Pancreas (tissue), 10 donors: ENCODE measurements at places on chromosomes 12 and 14. TPM values are rescaled to one million over a fixed set of nuclear protein-coding genes. Genes with fewer than 3 reads are reported as not detected.

GRCh38 chr12:58745348-58746125 is 174.8 kb downstream of the LRIG3 start:
- DNase-seq = no peak
- no peaks in the 10 kb centered on the region for H3K36me3 ChIP-seq
- no peak overlapping the region for H3K4me3 ChIP-seq
- H3K4me1 ChIP-seq = no peaks in the 10 kb centered on the region
- no peaks in the 10 kb centered on the region for H3K27me3 ChIP-seq
- no peak overlapping the region for H3K27ac ChIP-seq

- H3K4me1 ChIP-seq = no peaks in the 10 kb centered on the region
- no peak overlapping the region for H3K4me3 ChIP-seq
- H3K27me3 ChIP-seq = no peaks in the 10 kb centered on the region
- no peak overlapping the region for H3K27ac ChIP-seq
Observed at GRCh38 chr12:100671396-100672074, 98.1 kb downstream of the GAS2L3 start.

- no peaks in the 10 kb centered on the region for H3K27me3 ChIP-seq
- no peaks in the 10 kb centered on the region for H3K36me3 ChIP-seq
- no peak for DNase-seq
Observed at GRCh38 chr12:121724925-121725324, 12.4 kb downstream of the TMEM120B start.

- no peak overlapping the region for H3K4me3 ChIP-seq
- no peaks in the 10 kb centered on the region for H3K4me1 ChIP-seq
- no peak for DNase-seq
- H3K36me3 ChIP-seq = no peaks in the 10 kb centered on the region
- no peaks in the 10 kb centered on the region for H3K27me3 ChIP-seq
Observed at GRCh38 chr12:8596561-8596960, 16.1 kb downstream of the AICDA start.

SERPINA3 gene
- polyA plus RNA-seq = 2,934 TPM

GRCh38 chr12:29566441-29566840 is 69.0 kb upstream of the OVCH1 start:
- H3K4me1 ChIP-seq = no peaks in the 10 kb centered on the region
- no peaks in the 10 kb centered on the region for H3K27me3 ChIP-seq
- H3K36me3 ChIP-seq = no peaks in the 10 kb centered on the region
- H3K27ac ChIP-seq = no peak overlapping the region

- H3K27ac ChIP-seq = no peak overlapping the region
- no peaks in the 10 kb centered on the region for H3K27me3 ChIP-seq
- no peak overlapping the region for H3K4me3 ChIP-seq
Observed at GRCh38 chr14:96105926-96106441, 66.8 kb downstream of the C14orf132 start.

GRCh38 chr14:105268736-105269354 is 20.5 kb downstream of the BTBD6 start:
- no peak overlapping the region for H3K4me3 ChIP-seq
- no peaks in the 10 kb centered on the region for H3K36me3 ChIP-seq
- H3K27ac ChIP-seq = no peak overlapping the region
- H3K27me3 ChIP-seq = no peaks in the 10 kb centered on the region
- DNase-seq = no peak

TMEM233 gene
- 0.09 TPM for polyA plus RNA-seq

DNA sequence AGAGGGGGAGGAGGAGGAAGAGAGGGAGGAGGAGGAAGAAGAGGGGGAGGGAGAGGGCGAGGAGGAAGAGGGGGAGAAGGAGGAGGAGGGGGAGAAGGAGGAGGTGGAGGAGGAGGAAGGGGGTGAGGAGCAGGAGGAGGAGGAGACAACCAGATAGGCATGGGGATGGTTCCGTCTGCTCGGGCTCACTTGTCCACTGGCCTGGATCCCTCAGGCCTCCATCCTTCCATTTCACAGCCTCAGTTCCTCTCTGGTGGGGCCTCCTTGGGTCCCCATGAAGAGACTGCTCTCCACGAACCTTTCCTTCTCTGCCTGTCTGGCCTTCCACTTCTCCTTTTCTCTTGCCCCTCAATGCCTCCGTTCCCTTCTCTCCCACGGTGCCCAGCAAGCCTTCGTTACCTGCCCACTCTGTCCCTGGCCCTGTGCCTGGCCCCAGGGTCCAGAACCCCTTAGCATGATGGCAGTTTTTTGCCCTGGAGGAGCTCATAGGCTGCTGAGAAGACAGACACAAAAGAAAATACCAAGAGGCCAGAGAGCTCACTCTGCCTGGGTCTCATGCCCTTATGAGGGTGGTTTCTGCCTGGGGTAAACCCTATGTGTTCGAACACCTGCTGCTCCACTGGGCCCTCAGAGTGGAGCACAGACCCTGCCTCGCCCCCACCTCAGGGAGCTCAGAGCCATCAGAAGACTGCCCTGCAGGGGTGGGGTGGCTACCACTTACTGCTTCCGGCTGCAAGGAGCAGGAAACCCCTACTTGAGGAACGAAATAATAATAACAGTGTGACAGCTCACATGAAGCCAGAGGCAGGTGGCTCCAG is 11.7 kb upstream of the CACNA2D4 start:
- no peak overlapping the region for H3K27ac ChIP-seq
- no peaks in the 10 kb centered on the region for H3K4me1 ChIP-seq

BBS10 gene
- 4.4 TPM for polyA plus RNA-seq

GNB3 gene
- polyA plus RNA-seq = 12.6 TPM

AQP2 gene
- not detected for polyA plus RNA-seq

RNU4-1 gene
- not detected for polyA plus RNA-seq

DNA sequence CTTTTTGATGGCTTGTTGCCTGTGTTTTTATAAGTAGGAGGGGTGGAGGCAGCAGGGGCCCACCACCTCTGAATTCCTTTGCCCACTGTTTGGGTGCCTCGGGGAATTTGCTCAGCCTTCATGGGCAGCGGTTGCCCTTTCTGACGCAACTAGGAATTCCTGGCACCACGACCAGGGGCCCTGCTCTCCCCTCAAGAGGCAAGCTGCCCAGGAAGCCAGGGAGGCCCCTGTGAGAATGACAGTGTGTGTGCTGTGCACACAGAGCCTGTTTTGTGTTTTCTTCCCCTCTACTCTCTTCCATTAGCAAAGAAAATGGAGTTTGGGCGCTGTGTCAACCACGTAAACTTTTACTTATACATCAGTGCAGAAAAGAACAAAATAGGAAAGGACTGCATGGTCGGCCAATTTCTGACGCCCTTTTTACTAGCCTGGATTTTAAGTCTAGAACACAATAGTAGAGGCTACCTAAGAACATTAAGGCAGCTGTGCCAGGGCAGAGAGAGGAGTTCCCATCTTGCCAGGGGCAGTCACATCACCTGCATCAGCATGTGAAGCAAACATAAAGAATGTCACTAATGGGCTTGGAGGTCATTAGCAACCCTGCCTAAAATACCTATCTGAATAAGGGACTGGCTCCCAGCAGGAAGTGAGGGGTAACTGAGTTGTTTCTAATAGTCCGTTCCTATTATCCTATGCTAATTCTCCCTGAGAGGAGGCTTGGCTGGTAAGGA is 17.9 kb upstream of the PTGR2 start:
- no peaks in the 10 kb centered on the region for H3K4me1 ChIP-seq
- H3K27ac ChIP-seq = no peak overlapping the region

MTERF2 gene
- 42.8 TPM for polyA plus RNA-seq

GRCh38 chr12:106149096-106149784 is 10.5 kb upstream of the NUAK1 start:
- DNase-seq = no peak
- H3K4me1 ChIP-seq = peaks cover 8% of the 10 kb centered on the region
- no peak overlapping the region for H3K27ac ChIP-seq
- H3K36me3 ChIP-seq = no peaks in the 10 kb centered on the region
- no peak overlapping the region for H3K4me3 ChIP-seq

GRCh38 chr12:81070846-81071245 is 7.0 kb upstream of the ACSS3 start:
- no peaks in the 10 kb centered on the region for H3K27me3 ChIP-seq
- no peak overlapping the region for H3K27ac ChIP-seq
- H3K4me3 ChIP-seq = no peak overlapping the region
- H3K36me3 ChIP-seq = no peaks in the 10 kb centered on the region

TAS2R30 gene
- polyA plus RNA-seq = not detected

GRCh38 chr14:77186911-77187648 is 5.5 kb downstream of the TMEM63C start:
- H3K4me1 ChIP-seq = peaks cover 6% of the 10 kb centered on the region
- DNase-seq = peak; percentile 69
- no peaks in the 10 kb centered on the region for H3K36me3 ChIP-seq
- H3K27ac ChIP-seq = peak overlapping the region; percentile 22
- H3K4me3 ChIP-seq = no peak overlapping the region

NKX2-1 gene
- polyA plus RNA-seq = not detected

PRPF40B gene
- polyA plus RNA-seq = 44.9 TPM

NPFF gene
- polyA plus RNA-seq = not detected

TBX3 gene
- polyA plus RNA-seq = 1.7 TPM

DNA sequence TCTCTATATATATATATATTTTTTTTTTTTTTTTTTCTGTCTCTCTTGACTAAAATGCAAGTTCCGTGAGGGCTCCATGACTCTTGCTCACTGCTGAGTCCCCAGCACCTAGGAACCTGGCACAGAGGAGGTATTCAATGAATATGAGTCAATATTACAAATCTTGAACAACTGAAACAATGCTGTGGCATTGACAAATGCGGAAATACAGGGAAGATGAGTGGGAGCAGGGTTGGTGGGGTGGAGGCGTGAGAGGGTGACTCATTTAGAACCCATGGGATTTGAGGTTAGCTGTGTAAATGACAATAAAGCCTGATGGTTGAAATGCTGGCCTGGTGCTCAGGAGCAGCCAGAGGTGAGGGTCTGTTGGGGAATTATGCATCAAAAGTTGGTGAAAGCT is 121.7 kb upstream of the FUT8 start:
- no peaks in the 10 kb centered on the region for H3K27me3 ChIP-seq
- H3K27ac ChIP-seq = no peak overlapping the region
- no peaks in the 10 kb centered on the region for H3K36me3 ChIP-seq
- H3K4me3 ChIP-seq = no peak overlapping the region

- H3K4me3 ChIP-seq = no peak overlapping the region
- H3K27me3 ChIP-seq = no peaks in the 10 kb centered on the region
- H3K36me3 ChIP-seq = no peaks in the 10 kb centered on the region
- DNase-seq = no peak
- peaks cover 5% of the 10 kb centered on the region for H3K4me1 ChIP-seq
Observed at GRCh38 chr14:103839579-103839978, 7.8 kb downstream of the PPP1R13B start.

- no peak overlapping the region for H3K27ac ChIP-seq
- H3K27me3 ChIP-seq = no peaks in the 10 kb centered on the region
- H3K4me3 ChIP-seq = no peak overlapping the region
- H3K4me1 ChIP-seq = no peaks in the 10 kb centered on the region
Observed at GRCh38 chr12:102631274-102631673, 150.9 kb upstream of the IGF1 start.

DNA sequence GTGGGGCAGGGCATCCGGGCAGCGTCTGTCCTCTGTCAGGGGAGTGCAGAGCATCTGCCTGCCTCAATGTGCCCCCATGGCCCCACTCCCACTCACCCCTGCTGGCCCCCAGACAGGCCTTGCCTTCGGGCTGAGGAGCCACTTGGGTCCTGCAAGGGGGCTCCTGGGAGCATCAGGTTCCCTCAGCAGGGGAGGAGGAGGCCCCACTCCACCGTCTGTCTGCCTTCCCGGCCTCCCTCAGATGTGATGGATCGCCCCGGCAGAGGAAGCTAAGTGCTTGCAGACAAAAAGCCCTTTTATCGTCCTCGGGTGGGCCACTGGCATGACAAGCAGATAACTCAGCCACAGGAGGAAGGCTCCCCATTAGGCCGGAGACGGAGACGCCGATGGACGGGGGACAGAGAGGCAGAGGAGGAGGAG is 35.1 kb downstream of the NCOR2 start:
- no peak overlapping the region for H3K4me3 ChIP-seq
- no peak for DNase-seq
- no peak overlapping the region for H3K27ac ChIP-seq

COX8C gene
- polyA plus RNA-seq = not detected

GRCh38 chr12:52878507-52879393 is 26.1 kb downstream of the KRT8 start:
- H3K36me3 ChIP-seq = no peaks in the 10 kb centered on the region
- peak overlapping the region; percentile 61 for H3K27ac ChIP-seq
- no peaks in the 10 kb centered on the region for H3K4me1 ChIP-seq
- DNase-seq = no peak
- no peak overlapping the region for H3K4me3 ChIP-seq

DNA sequence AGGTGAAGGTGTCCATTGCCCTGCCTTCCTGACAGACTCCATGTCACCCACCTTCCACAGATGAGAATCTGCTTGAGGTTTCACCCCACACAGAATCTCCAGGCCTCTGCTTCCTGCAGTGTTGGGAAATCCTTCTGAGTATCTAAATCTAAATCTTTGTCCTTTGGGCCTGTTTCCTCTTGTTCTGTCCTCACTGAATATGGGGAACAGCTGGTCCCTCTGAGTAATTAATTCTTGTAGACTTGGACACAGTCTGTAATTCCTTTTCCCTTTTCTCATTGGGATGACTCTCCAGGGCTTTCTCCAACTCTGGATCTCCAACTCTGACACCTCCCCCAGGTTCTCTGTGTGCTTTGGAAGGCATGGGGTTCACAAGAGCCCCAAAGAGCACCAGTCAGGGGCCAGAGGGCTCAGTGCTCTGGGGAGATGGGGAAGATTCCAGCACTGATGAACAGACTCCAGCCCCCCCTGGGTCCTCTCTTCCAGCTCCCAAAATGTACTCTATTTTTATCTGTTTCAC is 2.3 kb upstream of the ACVRL1 start:
- no peaks in the 10 kb centered on the region for H3K36me3 ChIP-seq
- H3K4me1 ChIP-seq = no peaks in the 10 kb centered on the region
- no peak for DNase-seq

GRCh38 chr14:27386391-27386790 is 788.6 kb upstream of the NOVA1 start:
- H3K4me1 ChIP-seq = no peaks in the 10 kb centered on the region
- no peaks in the 10 kb centered on the region for H3K36me3 ChIP-seq
- no peaks in the 10 kb centered on the region for H3K27me3 ChIP-seq
- H3K4me3 ChIP-seq = no peak overlapping the region

GRCh38 chr14:54120260-54120659 is 163.6 kb upstream of the BMP4 start:
- H3K27me3 ChIP-seq = no peaks in the 10 kb centered on the region
- no peak overlapping the region for H3K4me3 ChIP-seq
- no peaks in the 10 kb centered on the region for H3K36me3 ChIP-seq
- H3K27ac ChIP-seq = no peak overlapping the region
- no peaks in the 10 kb centered on the region for H3K4me1 ChIP-seq

PKP2 gene
- 11.3 TPM for polyA plus RNA-seq

- no peaks in the 10 kb centered on the region for H3K36me3 ChIP-seq
- DNase-seq = no peak
- no peak overlapping the region for H3K27ac ChIP-seq
- H3K27me3 ChIP-seq = peaks cover 3% of the 10 kb centered on the region
- no peaks in the 10 kb centered on the region for H3K4me1 ChIP-seq
- H3K4me3 ChIP-seq = no peak overlapping the region
Observed at GRCh38 chr12:54033106-54033979, 493 bp downstream of the HOXC5 start.

DNA sequence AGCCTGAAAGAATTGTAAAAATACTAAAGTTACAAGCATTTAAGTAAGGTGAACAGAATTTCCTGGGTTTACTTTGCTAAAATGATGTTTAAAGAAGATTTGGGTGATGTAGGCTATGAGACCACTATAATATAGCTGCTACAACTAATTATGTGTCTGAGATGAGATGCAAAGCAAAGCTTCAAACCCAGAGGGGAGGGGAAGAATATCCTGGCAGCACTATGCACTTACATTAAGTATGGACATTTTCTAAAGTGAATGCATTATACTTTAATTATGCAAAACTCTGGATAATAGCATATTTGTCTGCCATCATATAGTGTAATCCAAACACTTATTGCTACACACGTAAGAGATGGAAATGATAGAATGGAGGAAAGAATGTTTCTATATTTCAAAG is 1003.7 kb downstream of the GALC start:
- no peak overlapping the region for H3K27ac ChIP-seq
- no peak overlapping the region for H3K4me3 ChIP-seq
- no peaks in the 10 kb centered on the region for H3K4me1 ChIP-seq
- DNase-seq = no peak
- no peaks in the 10 kb centered on the region for H3K36me3 ChIP-seq
